Esophagus squamous epithelium (tissue), 5 donors: ENCODE measurements at places on chromosomes 5 and 9. TPM values are rescaled to one million over a fixed set of nuclear protein-coding genes. Genes with fewer than 3 reads are reported as not detected.

The SPATA31C1 gene
- total RNA-seq, result not detected

The HRCT1 gene
- not detected for total RNA-seq

DNA sequence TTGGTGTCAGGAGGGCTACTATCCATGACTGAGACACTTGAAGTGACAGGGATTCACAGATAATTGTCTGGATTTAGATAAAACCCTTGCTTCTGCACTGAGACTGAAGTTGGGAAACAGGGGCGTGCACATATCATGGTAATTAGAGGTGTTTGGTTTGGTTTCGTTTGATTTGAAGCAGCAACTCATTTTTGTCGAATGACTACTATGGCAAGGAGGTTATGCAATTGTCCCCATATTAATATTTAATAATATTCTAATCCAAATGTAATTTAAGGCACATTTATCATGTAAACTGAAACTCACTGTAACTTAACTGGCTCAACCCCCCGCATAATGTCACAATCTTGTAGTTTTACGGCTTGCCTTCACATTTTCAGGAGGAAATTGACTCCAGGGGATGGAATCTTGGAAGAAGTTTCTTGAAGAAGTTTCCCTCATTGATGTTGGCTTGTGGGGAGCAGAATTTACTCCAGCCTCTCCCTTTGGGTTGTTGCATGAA lies 12.5 kb downstream of the ZNF366 start:
- H3K36me3 ChIP-seq, result no peaks in the 10 kb centered on the region
- no peaks in the 10 kb centered on the region for H3K27me3 ChIP-seq
- no peaks in the 10 kb centered on the region for H3K4me1 ChIP-seq
- no peak overlapping the region for H3K4me3 ChIP-seq

GRCh38 chr5:139104577-139105276 lies 93.4 kb downstream of the SIL1 start:
- no peaks in the 10 kb centered on the region for H3K27me3 ChIP-seq
- no peaks in the 10 kb centered on the region for H3K4me1 ChIP-seq
- peak overlapping the region; percentile 84 for H3K27ac ChIP-seq
- H3K4me3 ChIP-seq, result no peak overlapping the region
- H3K36me3 ChIP-seq, result no peaks in the 10 kb centered on the region
- DNase-seq, result no peak

- H3K4me1 ChIP-seq, result peaks cover 59% of the 10 kb centered on the region
- peak overlapping the region; percentile 100 for H3K27ac ChIP-seq
- no peak for DNase-seq
- H3K36me3 ChIP-seq, result peaks cover 61% of the 10 kb centered on the region
- H3K4me3 ChIP-seq, result no peak overlapping the region
- no peaks in the 10 kb centered on the region for H3K27me3 ChIP-seq
Measured at GRCh38 chr9:128898845-128899565, 17.1 kb downstream of the LRRC8A start.
